ENCODE measurements at places on chromosomes 2 and 18.

GRCh38 chr2:28292491-28292890 is 100.2 kb upstream of the FOSL2 start:
- DNase-seq, result peak; percentile 73

- no peak for DNase-seq
Measured at GRCh38 chr18:6504605-6505497, 90.1 kb upstream of the L3MBTL4 start.

DNA sequence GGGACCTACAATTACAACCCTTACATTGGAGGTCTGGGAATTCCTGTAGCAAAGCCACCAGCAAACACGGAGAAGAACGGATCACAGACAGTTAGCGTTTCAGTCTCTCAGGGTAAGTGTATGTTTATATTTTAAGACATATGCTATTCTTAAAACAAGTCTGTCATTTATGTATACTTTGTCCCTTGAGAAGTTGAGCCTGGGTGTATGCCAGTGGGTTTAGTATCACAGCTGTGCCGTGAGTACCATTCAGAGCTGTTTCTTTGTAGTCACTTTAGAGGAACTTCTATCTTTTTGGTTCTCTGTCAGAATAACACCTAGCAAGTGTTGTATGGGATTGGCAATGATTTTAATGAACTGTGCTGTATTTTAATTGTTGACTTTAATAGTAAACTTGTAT is 125.6 kb downstream of the BIRC6 start:
- no peak for DNase-seq

GRCh38 chr2:109638795-109639194 is 24.6 kb downstream of the SOWAHC start:
- peak; percentile 66 for DNase-seq

DNA sequence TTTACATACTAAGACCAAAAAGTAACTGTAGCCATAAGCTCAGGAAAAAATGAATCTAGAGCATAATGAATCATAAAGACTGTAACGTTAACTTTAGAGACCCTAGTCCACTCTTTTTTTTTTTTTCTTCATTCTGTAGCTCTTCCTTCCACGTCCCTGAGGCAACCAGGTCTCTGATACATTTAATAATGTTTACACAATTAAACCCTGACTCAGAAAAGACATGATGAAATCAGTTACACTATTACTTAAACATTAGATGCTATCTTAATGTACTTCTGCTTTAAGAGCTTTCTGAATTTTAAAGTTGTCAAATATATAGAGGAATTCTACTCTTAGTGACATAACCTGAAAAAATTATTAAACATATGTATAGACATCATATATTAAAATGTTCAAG is 1121.5 kb upstream of the DDX18 start:
- no peak for DNase-seq

DNA sequence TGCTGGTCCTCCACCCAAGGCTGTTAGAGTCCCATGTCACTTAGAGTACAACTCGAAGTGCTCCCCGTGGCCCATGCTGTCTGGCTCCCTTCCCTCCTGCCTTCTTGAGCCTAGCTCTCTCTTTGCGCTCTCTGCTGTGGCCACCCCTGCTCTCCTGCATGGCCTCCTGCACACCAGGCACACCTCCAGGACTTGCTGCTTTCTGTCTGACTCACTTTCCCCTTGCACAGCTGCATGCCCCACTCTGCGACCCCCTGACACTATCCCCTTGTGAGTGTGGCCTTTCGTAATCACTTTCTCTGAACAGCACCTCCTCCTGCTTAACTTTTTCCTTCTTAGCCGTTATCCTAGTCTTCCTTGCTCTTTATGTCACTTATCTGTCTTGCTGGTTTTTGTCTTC is 343.6 kb downstream of the TGIF1 start:
- peak; percentile 91 for DNase-seq

- DNase-seq, result peak; percentile 12
Measured at GRCh38 chr2:219907011-219907365, 279.6 kb downstream of the SLC4A3 start.

All from fibroblast of mammary gland (primary cell).